Activated CD4-positive, alpha-beta memory T cell treated with anti-CD3 and anti-CD28 coated beads for 36 hours (primary cell): ENCODE measurements at places on chromosomes 3 and 15. TPM values are rescaled to one million over a fixed set of nuclear protein-coding genes. Genes with fewer than 3 reads are reported as not detected.

ONECUT1 gene
- not detected for total RNA-seq

HACD3 gene
- 26.1 TPM for total RNA-seq

MBNL1 gene
- total RNA-seq = 290 TPM

ZNF860 gene
- total RNA-seq = 0.19 TPM

GRCh38 chr15:71716990-71717389 lies 93.4 kb upstream of the NR2E3 start:
- H3K27ac ChIP-seq = no peak overlapping the region
- H3K4me3 ChIP-seq = no peak overlapping the region
- peaks cover 7% of the 10 kb centered on the region for H3K27me3 ChIP-seq
- peaks cover 2% of the 10 kb centered on the region for H3K4me1 ChIP-seq
- no peak for DNase-seq

GRCh38 chr15:99496302-99496629 lies 69.5 kb upstream of the MEF2A start:
- no peak for DNase-seq
- peaks cover 5% of the 10 kb centered on the region for H3K4me1 ChIP-seq
- peaks cover 4% of the 10 kb centered on the region for H3K27me3 ChIP-seq
- H3K27ac ChIP-seq = no peak overlapping the region
- H3K36me3 ChIP-seq = no peaks in the 10 kb centered on the region

DNA sequence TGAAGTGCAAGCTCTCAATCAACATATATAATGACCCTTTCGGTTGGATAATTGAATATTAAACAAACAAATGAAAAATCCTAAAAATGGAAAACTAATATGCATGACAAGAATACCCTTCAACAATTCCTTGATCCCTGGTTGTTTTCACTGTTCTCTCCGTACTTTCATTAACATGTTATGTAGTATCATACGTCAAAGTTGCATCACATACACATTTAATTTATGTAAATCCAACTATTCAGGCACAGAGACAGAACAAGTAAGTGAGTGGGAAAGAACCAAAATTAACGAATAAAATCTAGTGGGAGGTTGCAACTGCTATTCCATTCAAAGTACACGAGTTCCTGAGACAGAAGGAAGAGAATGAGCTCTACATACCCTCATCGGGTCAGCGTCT lies 176.0 kb downstream of the SUCLG2 start:
- H3K27me3 ChIP-seq = no peaks in the 10 kb centered on the region

DNA sequence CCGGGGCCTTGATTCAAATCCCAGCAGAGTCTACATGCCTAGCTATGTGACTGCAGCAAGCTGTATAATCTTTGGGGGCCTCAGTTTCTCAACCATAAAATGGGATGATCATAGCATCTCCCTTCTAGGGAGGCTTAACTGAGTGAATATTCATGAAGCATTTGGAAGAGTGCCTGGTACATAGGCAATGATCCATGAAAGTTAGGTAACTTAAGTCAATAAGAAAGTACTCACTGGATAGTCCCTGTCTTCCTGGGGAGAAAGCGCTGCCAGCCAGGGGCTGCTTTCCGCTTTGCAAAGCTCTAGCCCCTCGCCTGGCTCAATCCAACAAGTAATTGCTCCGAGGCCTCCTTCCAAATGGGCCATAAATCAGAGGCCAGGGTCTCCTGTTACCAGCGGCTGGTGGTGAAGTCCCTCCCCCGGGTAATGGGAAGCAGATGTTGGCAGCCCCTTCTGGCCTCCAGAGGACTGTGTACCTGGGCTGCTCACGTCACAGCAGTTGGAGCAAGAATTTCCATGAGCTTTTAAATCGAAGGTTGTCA lies 521.9 kb upstream of the PROK2 start:
- no peak overlapping the region for H3K4me3 ChIP-seq
- no peak for DNase-seq
- no peaks in the 10 kb centered on the region for H3K27me3 ChIP-seq
- H3K4me1 ChIP-seq = peaks cover 13% of the 10 kb centered on the region
- H3K36me3 ChIP-seq = no peaks in the 10 kb centered on the region

DNA sequence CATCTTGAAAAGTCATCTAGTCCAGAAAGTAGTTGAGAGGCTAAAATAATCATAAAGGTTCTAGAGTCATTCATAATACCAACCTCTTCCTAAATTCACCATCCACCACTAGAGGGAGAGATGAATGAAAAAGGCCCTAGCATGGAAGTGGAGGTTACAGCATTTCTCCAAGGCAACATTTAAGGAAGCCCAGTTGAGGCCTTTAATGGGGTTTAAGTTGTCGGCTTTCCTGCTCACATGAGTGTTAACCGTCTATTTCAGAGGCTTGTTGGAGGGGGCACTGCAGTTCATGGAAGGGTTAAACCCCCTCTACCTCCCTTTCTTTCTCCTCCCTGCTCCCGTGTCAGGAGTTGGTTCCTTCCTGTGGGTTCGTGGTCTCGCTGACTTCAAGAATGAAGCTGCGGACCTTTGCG lies 3.8 kb upstream of the SLCO3A1 start:
- no peaks in the 10 kb centered on the region for H3K27me3 ChIP-seq
